ENCODE measurements at places on chromosomes 2 and 18.

DNA sequence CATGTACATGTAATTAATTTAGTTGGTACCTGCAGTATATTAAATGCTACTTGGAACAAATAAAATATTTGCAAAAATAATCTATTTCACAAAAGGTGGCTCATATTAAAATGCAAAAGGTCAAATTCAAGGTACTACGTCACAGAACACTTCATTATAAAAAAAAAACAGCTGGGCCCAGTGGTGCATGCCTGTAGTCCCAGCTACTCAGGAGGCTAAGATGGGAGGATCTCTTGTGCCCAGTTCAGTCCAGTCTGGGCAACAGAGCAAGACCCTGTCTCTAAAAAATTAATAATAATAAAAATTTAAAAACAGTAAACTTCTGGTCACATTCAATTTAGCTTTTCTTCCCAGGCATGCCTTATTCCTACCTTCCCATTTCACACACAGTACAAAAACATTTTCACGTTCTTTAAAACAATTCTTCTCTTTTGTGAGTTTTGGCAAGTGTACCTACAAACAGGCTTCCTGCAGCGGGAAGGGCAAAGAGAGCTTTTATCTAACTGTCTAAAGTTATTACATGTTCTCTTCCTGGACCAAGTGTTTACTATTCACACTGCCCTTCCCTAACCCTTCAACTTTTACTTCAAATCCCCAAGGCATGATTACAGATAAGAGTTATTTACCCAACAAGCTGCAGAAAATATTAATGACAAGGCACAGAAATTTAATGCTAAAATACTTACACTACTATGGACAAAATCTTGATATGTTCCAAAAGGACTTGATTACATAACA is 10.7 kb downstream of the BAZ2B start:
- DNase-seq: no peak

DNA sequence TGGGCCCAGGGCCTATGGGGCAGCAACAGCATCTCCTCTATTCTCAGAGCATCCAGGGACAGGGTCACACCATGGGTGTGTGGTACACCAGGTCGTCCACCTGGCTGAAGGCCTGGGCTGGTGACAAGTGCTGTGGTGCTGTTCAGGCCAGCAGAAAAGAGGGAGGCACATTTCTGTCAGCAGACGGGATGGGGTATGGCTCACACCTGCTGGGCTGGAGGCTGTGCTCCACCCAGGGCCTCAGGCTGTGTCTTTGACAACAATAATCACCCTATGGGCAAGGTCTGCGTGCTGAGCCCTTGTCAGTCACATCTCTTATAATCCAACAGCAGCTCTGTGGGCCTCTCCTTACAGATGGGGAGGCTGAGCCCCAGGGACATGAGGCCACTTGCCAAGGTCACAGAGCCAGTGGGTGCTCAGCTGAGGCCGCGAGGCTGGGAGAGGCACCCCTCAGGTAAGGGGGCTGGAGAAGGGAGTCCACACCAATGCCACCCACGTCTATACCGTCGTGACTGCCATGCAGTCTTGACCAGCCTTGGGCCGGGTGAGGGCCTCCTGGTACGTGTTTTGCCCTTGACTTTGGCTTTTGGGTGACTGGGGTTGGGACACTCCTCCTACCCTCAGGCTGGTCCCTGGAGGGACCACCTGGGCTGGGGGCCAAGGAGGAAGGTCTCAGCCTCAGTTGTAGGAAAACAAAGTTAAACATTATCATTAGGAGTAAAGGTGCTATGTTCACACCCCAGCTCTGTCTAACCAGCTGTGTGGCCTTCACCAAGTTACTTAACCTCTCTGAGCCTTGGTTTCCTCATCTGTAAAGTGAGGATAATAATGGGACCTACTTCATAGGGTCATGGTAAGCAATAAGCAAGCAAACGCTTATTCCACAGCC is 5.6 kb upstream of the HS6ST1 start:
- DNase-seq: no peak

DNA sequence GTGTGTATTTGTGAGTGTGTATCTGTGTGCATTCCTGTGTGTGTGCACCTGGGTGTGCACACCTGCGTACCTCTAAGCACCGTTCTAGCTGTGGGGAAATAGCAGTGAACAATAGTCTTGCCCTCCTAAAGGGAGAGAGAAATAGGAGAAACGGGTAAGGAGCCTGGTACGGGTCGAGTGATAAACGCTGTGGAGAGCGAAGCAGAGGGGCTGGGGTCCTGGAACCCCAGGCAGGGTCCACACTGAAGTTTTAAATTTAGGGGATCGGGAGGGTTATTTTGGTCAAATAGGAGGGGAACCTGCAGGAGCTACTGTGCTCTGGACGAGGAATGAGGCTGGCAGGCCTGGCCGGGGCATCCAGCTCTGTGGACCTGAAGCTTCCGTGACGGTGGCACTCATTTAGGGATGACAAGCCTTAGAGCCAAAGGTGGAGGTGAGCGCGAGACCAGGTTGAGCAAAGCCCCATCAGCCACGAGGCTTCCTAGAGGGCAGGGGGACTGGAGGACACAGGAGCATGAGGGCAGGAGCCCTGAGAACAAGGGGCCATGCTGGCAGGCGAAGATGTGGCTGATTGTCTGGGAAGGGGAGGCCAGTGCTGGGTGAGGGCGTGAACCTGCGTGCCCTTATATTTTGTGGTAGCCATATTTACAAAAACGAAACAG is 188.0 kb downstream of the RTP5 start:
- DNase-seq: no peak

- DNase-seq: no peak
Measured at GRCh38 chr18:76212960-76213359, 282.1 kb downstream of the ZNF516 start.

GRCh38 chr18:8703092-8703709 is 2.2 kb upstream of the MTCL1 start:
- DNase-seq: no peak

- DNase-seq: peak; percentile 30
Measured at GRCh38 chr2:161992531-161992930, 81.5 kb downstream of the DPP4 start.

GRCh38 chr2:62110415-62111025 is 85.4 kb upstream of the B3GNT2 start:
- no peak for DNase-seq

DNA sequence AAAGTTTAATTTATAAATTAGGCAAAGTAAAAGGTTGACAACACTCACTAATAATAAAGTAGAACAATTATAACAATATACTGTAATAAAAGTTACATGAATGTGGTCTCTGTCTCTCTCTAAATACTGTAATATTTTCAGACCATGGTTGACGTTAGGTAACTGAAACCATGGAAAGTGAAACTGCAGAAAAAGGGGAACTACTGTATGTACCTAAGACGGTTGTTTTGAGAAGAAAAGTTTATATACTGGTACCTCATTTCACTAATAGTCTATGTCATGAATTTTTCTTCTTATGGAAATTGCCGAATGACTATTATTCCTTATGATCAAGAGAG is 166.7 kb upstream of the ZNF521 start:
- no peak for DNase-seq

- no peak for DNase-seq
Measured at GRCh38 chr18:39863916-39864315, 2091.1 kb upstream of the PIK3C3 start.

DNA sequence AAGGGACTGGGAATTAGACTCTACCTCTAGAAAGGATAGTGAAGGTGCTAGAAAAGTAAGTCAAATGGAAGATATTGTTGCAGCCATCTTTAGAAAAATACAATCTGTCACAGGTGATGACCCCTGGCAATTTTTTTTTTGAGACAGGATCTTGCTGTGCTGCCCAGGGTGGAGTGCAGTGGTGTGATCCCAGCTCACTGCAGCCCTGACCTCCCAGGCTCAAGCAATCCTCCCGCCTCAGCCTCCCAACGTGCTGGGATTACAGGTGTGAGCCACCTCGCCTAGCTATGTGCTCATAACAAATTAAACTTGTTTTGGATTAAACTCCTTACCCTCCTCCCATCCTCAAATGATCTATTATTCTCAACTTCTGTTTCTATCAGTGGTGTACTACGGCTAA is 3.8 kb upstream of the GIGYF2 start:
- no peak for DNase-seq

GRCh38 chr2:148027822-148028221 is 6.9 kb downstream of the MBD5 start:
- no peak for DNase-seq

DNA sequence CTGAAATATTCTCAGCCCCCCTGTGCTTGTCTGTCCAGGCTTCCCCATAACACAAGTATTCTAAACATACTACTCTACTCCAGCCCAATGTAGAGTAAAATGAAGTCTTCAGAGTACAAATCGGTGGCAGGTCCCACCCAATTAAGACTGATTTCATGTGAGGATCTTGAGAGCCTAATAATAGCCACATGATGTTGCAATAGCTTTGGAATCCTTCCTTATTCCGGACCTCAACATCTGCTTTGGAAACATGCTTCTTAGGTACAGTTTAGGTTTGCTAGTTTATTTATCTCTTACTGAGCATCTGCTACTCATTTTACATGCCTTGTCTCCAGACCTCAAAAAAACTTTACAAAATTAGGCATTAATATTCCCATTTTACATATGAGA is 207.3 kb upstream of the RAB6C start:
- no peak for DNase-seq

DNA sequence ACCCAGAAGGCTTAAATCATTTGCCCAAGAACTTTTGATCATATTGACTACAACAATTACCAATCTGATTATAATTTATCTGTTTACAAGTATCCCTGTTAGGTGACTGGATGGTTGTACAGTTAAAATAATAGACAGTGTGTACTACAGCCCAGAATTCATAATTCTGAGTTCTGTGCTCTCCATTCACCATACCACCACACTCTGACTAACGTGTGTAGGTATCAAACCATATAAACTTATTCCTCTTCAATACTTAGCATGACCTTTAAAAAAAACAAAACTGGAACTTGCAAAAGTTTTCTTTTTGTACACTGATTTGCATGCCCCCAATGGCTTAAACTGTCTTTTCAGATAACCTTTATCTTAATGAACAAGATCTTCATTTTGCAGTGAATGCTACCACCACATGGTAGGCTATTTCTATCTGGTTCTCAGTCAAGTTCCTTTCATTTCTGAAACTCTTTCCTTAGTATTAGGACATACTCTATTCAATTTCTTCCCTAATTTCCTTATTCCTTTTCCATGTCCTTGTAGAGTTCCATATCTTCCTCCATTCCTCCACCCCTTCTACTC is 50.9 kb downstream of the SOS1 start:
- no peak for DNase-seq

DNA sequence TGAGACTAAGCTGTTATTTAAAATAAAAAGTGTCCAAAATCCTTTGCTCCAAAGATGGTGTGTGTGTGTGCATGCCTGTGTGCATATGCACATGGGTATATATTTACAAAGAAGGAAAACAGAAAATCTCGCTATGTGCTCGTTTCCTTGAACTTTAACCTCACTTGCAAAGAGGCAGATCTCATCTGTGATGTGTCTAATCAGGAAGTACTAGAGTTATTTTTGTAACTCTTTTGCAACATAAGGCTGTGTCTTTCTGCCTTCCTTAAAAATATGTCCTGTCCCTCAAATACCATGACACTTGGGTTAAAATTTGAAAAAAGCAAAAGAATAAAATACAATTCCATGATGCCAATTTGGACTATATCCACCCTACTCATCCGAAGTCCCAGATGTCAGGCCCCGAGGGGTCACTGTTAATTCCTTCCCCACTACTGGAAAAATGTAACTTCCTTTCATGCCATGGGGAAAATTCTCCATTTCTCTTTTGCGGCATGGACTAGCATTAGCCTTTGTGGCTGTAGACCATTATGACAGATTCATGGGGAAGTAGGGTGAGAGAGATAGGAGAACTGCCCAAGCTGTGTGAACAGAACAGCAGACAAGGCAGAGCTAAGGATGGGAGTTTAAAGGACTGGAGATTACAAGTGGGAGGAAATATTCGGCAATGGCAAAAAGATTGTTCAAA is 191.3 kb downstream of the MYO1B start:
- DNase-seq: no peak

GRCh38 chr2:186605041-186605440 is 15.2 kb downstream of the ITGAV start:
- no peak for DNase-seq

GRCh38 chr2:119428488-119429224 is 3.0 kb upstream of the TMEM37 start:
- no peak for DNase-seq

DNA sequence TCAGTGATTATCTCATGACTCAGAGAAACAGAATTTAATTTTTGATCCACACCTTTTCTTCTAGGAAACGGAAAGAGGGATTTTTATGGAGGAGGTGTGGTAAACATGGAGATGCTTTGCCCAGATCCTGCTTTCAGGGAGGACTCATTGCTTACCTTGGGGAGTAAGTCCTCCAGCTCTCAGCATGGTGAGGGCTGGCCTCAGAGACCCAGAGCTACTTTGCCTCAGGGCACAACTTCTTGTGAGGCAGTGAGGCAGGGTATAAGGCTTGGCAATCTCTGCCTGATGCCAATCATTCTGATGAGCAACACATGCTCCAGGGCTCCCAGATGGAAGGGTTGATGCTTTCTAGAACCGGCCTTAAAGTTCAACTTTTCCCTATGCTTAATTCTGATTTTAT is 189.9 kb upstream of the DCC start:
- no peak for DNase-seq

DNA sequence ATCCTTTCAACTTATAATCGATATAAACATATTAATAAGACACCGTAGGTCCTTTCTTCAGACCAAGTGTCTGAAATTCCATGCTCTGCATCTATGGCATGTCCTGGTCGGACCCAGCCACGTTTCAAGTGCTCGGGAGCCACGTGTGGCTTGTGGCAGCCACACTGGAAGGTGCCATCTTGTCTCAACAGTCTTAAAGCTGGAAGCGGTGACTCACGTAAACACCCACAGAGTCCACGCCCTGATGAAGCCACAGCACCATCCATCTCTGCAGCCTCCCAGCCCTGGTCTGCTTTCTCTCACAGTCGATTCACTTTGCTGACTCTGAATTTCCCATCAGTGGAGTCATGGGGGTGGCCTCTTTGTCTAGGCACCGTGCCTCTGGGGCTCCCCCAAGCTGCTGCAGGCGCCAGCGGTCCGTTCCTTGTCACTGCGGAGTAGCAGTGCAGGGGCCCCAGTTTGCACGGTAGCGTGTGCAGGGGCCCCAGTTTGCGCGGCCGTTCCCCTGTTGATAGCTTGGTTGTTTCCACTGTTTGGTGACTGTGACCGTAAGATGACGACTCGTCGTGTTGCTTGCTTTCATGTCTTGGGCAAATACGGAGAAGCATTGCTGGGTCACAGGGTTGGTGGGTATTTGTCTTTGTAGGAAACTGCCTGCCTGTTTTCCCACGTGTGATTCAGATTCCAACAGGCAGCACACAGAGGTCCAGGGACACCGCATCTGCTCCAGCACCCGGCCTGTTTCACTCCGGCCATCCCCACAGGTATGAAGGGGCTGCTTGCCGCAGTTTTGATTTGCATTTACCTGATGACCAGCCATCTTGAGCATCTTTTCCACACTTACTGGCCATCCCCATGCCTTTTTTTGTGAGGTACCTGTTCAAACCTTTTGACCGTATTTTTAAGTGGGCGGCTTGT is 240.3 kb downstream of the HDAC4 start:
- no peak for DNase-seq
